ENCODE measurements at places on chromosomes 5 and 9. TPM values are rescaled to one million over a fixed set of nuclear protein-coding genes. Genes with fewer than 3 reads are reported as not detected.

FAM221B gene
- not detected for total RNA-seq

- DNase-seq, result peak; percentile 11
- peaks cover 11% of the 10 kb centered on the region for H3K4me1 ChIP-seq
- H3K36me3 ChIP-seq, result no peaks in the 10 kb centered on the region
- H3K27me3 ChIP-seq, result peaks cover 60% of the 10 kb centered on the region
These were observed 1.1 kb downstream of the EPB41L4B start for GRCh38 chr9:109319626-109320241.

TOR1B gene
- 18.5 TPM for total RNA-seq

DNA sequence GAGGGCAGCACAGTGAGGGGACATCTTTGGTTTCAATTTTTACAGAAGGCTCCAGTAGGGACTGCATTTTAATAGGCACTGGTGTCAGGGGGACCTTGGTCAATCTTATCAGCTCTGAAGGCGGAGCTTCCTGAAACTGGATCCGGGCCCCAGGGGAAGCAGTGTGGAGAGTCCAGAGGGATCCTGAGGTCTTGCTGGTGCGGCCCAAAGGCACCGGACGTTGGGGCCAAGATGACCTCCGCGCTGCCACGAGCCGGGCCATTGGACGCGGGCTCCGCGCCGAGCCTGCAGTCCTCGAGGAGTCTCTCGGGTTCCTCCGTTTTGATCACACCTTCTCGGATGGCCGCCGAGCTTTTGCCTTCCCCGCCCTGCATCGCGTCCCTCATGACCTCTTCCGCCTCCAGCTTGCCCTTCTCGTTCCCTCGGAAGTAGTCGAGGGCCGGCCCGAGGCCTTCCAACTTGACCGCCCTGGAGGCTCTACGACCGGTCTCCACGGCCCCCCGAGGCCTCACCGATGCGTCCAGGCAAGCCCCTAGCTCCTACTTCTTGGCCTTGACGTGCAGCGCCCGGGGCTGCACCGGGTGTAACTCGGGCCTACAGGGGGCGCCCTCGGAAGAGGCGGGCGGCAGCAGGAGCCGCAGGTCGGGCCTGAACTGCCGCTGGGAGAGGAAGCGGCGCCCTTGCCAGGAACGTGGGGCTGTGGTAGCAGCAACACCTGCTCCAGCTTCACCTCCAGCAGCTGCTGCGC lies 18.8 kb downstream of the C5orf52 start:
- no peak overlapping the region for H3K4me3 ChIP-seq
- H3K27ac ChIP-seq, result no peak overlapping the region
- no peaks in the 10 kb centered on the region for H3K36me3 ChIP-seq
- DNase-seq, result peak; percentile 22
- H3K27me3 ChIP-seq, result no peaks in the 10 kb centered on the region

TPRN gene
- 5.7 TPM for total RNA-seq

SEMA6A gene
- total RNA-seq, result not detected

PCDHB11 gene
- not detected for total RNA-seq

DNA sequence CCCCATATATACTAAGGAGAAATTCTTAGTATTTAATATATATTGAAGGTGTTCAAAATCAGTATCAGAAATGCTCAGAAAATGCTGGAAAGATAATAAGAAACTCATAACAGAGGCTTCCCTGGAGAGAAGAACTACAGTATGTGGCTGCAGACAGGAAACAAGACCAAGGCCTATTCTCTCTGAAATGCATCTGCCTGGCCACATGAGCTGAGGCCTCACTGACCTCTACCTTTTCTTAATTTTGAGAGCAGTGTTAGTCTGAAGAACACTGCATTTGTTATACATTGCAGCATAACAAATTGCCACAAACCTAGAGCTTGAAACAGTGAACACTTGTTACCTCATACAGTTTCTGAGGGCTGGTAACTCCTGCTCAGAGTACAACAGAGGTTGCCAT lies 133.4 kb upstream of the SPEF2 start:
- no peak overlapping the region for H3K4me3 ChIP-seq
- no peaks in the 10 kb centered on the region for H3K27me3 ChIP-seq
- no peaks in the 10 kb centered on the region for H3K36me3 ChIP-seq
- no peak for DNase-seq
- no peak overlapping the region for H3K27ac ChIP-seq

DNA sequence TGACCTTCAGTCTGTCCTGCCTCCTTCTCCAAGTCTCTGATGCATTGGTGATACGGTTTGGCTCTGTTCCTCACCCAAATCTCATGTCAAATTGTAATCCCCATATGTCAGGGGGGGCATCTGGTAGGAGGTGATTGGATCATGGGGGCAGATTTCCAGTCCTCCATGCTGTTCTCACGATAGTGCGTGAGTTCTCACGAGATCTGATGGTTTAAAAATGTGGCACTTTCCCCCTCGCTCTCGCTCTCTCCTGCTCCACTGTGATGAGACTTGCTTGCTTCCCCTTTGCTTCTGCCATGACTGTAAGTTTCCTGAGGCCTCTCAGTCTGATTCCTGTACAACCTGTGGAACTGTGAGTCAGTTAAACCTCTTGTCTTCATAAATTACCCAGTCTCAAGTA lies 14.7 kb upstream of the ANKRD34B start:
- peaks cover 1% of the 10 kb centered on the region for H3K27me3 ChIP-seq
- H3K36me3 ChIP-seq, result no peaks in the 10 kb centered on the region
- H3K27ac ChIP-seq, result no peak overlapping the region
- no peaks in the 10 kb centered on the region for H3K4me1 ChIP-seq
- DNase-seq, result no peak

TRIO gene
- 11.5 TPM for total RNA-seq

SPATA31C1 gene
- total RNA-seq, result not detected

DNA sequence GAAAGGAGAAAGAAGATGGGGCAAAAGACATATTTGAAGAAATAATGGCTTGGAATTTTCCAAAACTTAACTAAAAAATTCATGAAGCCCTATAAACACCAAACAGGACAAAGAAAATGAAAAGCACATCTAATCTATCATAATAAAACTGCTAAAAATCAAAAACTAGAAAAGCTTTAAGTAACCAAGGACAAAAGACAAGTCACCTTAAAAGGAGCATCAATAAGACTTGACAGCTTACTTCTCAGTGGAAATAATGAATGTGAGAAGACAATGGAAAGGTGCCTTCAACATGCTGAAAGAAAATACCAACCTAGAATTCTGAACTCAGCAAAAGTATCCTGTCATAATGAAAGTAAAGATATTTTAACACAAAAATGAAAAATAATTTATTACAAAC lies 27.0 kb downstream of the GTF3C4 start:
- no peak overlapping the region for H3K27ac ChIP-seq
- peaks cover 2% of the 10 kb centered on the region for H3K27me3 ChIP-seq

GRCh38 chr9:89661956-89662717 lies 57.3 kb downstream of the GADD45G start:
- peaks cover 10% of the 10 kb centered on the region for H3K4me1 ChIP-seq
- peaks cover 6% of the 10 kb centered on the region for H3K27me3 ChIP-seq
- no peak overlapping the region for H3K27ac ChIP-seq
- H3K36me3 ChIP-seq, result no peaks in the 10 kb centered on the region
- H3K4me3 ChIP-seq, result no peak overlapping the region

DNA sequence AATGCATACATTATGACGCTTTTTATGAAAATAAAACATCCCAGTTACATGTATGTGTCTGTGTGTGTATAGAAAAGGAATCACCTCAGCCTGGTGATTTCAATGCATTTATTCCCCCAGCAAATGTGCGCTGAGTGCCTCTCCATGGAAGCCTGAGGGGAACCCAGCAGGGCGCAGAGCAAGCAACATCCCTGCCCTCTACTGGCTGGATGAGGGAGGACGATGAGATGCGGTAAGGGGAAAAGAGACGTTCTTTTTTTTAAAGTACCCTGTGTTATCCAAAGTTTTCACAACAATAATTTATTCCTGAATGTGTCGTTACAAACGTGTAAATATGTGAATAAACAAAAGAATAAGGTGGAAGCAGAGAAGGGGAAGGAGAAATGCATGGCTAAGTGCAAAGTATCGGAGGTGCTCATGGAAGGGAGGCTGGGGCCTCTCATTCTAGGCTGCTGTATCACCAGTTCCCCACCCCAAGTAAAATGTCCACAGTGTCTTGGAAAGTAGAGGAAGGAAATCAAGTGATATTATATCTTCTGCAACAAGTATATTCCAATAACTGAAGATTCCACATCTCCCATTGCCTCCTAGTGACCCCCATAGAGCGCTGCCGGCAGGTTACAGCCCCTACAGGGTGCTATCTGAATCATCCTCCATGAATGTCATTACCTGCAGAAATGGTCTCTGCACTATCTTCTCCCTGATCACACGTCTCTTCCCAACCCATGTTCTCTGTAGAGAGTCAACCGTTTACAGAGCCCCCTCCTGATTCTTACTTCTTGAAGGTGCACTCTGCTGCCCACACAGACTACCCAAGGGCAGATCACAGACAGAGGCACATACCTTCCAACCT lies 13.0 kb upstream of the ABLIM3 start:
- no peak overlapping the region for H3K27ac ChIP-seq
- H3K4me3 ChIP-seq, result no peak overlapping the region
- H3K4me1 ChIP-seq, result no peaks in the 10 kb centered on the region
- DNase-seq, result peak; percentile 34

GRCh38 chr5:143213231-143213850 lies 190.1 kb downstream of the NR3C1 start:
- H3K4me1 ChIP-seq, result peaks cover 27% of the 10 kb centered on the region
- DNase-seq, result no peak
- H3K4me3 ChIP-seq, result no peak overlapping the region
- H3K27ac ChIP-seq, result peak overlapping the region; percentile 70
- no peaks in the 10 kb centered on the region for H3K27me3 ChIP-seq

- H3K27me3 ChIP-seq, result peaks cover 24% of the 10 kb centered on the region
- DNase-seq, result no peak
- no peaks in the 10 kb centered on the region for H3K36me3 ChIP-seq
- no peak overlapping the region for H3K27ac ChIP-seq
- no peak overlapping the region for H3K4me3 ChIP-seq
These were observed 15.4 kb downstream of the AGXT2 start for GRCh38 chr5:35032356-35032755.

GRCh38 chr5:72647806-72648205 lies 140.6 kb upstream of the ZNF366 start:
- no peak overlapping the region for H3K27ac ChIP-seq
- DNase-seq, result no peak
- H3K4me3 ChIP-seq, result no peak overlapping the region

- no peak overlapping the region for H3K4me3 ChIP-seq
- H3K4me1 ChIP-seq, result no peaks in the 10 kb centered on the region
- H3K27ac ChIP-seq, result no peak overlapping the region
- H3K27me3 ChIP-seq, result no peaks in the 10 kb centered on the region
- no peaks in the 10 kb centered on the region for H3K36me3 ChIP-seq
These were observed 15.1 kb downstream of the SNCAIP start for GRCh38 chr5:122327110-122327509.

DNA sequence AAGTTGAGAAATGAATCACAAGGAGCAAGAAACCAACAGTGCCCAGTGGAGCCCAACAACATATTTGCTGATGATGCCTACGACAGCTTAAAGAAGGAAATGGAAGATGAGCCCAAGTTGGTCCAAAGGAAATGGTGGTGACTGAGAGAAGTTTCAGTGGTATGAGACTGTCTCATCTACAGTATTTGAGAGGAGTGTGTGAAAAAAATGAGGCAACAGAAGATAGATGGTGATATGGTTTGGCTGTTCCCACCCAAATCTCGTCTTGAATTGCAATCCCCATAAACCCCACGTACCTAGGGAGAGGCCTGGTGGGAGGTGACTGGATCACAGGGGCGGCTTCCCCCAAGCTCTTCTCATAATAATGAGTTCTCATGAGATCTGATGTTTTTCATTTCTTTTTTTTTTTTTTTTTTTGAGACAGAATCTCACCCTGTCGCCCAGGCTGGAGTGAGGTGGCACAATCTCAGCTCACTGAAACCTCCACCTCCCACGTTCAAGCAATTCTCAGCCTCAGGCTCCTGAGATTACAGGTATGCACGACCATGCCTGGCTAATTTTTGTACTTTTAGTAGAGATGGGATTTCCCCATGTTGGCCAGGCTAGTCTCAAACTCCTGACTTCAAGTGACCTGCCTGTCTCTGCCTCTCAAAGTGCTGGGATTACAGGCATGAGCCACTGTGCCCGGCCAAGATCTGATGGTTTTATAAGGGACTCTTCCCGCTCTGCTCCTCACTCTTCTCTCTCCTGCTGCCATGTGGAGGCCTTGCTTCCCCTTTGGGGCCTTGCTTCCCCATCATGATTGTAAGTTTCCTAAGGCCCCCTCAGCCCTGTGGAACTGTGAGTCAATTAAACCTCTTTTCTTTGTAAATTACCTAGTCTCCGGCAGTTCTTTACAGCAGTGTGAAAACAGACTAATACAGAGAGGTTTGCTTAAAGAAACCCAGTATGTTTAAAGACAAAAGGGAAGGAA lies 30.2 kb downstream of the EFCAB9 start:
- H3K36me3 ChIP-seq, result peaks cover 50% of the 10 kb centered on the region
- H3K27me3 ChIP-seq, result no peaks in the 10 kb centered on the region
- H3K4me1 ChIP-seq, result peaks cover 30% of the 10 kb centered on the region

KLHL3 gene
- 9.2 TPM for total RNA-seq

DNA sequence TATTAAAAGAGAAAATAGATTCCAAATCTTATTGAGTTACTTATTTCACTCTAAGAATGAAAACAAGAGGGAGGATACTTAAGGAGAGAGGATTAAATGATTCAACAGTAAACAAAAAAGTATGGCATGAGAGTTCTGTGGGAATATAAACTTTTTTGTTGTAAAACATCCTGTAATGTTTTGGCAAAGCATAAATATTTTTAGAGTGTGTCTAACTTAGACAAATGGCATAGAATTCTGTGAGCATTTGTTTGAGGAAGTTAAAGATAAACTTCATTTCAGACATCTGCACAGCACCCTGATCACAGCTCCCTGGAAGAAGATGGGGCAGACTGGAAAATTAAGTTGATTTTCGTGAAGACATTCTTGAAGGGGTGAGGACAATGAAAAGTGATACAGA lies 246.8 kb upstream of the HAPLN1 start:
- no peak for DNase-seq
- no peaks in the 10 kb centered on the region for H3K36me3 ChIP-seq
- no peak overlapping the region for H3K27ac ChIP-seq
- no peaks in the 10 kb centered on the region for H3K4me1 ChIP-seq

INSL6 gene
- not detected for total RNA-seq

PLPP6 gene
- total RNA-seq, result 3.2 TPM

STC2 gene
- total RNA-seq, result 40.9 TPM

GRCh38 chr9:95626885-95627558 lies 110.3 kb upstream of the PTCH1 start:
- H3K27ac ChIP-seq, result peak overlapping the region; percentile 43
- DNase-seq, result peak; percentile 81
- H3K4me3 ChIP-seq, result no peak overlapping the region
- H3K36me3 ChIP-seq, result peaks cover 4% of the 10 kb centered on the region
- peaks cover 20% of the 10 kb centered on the region for H3K4me1 ChIP-seq
- H3K27me3 ChIP-seq, result peaks cover 6% of the 10 kb centered on the region

GRCh38 chr5:33475706-33476105 lies 34.9 kb downstream of the TARS1 start:
- peaks cover 71% of the 10 kb centered on the region for H3K36me3 ChIP-seq
- no peaks in the 10 kb centered on the region for H3K27me3 ChIP-seq
- H3K4me3 ChIP-seq, result no peak overlapping the region
- H3K4me1 ChIP-seq, result no peaks in the 10 kb centered on the region
- no peak for DNase-seq
- H3K27ac ChIP-seq, result no peak overlapping the region
